ENCODE measurements at places on chromosomes 1 and 21.
A peak's percentile ranks its signal among the peaks of the same experiment; 100 is the strongest.

DNA sequence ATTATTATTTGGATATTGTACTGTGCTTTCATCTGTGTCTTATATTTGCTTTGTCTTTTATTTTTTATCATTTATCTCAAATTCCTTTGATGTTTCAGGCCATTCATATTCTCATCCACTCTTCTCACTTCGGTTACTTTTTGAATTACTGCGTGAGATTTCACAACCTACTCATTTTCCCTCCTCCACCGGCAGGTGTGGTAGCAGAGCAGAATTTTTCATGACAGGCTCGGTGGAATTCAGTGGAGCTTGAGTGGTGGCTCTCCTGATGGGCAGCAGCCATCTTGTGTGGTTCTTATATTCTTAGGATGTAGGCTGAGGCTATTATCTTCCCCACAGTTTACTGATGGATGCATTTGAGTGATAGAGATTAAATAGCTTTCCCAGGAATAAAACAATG, 92.3 kb upstream of the IVNS1ABP start:
- DNase-seq = no peak

GRCh38 chr21:41656946-41657525, 109.8 kb downstream of the RIPK4 start:
- DNase-seq = no peak

GRCh38 chr1:175208773-175209492, 16.4 kb upstream of the KIAA0040 start:
- DNase-seq = no peak

GRCh38 chr1:116242741-116243140, 130.3 kb upstream of the ATP1A1 start:
- DNase-seq = no peak

DNA sequence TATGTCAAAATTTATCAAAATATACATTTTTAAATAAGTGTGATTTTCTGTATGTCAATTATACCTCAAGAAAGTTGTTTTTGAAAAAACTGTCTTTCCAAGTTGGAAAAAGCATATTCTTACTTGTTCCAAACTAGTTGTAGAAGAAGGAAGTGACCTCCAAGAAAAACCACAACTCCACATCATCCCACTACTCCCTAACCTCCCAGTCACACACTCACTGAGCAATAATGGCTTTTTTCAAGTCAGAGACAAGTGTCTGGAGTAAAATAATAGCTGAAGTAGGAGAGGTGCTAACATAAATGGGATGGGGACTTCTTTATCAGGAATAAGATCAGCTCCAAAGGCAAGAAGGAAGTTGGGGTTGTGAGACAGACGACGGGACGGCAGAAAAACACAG, 13.4 kb downstream of the EPRS1 start:
- DNase-seq = no peak

GRCh38 chr1:198153804-198154203, 3.0 kb upstream of the NEK7 start:
- DNase-seq = no peak

DNA sequence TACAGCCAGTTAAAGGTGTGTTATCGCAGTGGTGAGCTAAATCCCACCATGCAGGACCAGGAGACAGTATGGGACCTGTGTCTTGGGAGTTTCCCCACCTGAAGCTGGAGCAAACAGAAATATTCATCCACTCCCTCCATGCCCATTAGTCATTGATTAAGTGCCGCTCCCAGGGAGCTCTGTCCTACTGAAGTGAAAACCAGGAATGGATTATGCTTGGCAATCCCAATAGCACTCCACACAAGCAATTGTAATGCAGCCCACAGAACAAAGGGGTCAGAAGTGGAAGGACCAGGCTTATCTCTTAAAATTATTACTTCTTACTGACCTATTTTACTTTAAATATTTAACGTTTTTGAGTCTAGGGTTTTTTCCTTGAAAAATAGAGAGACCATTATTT, 1005.4 kb downstream of the ADGRL2 start:
- DNase-seq = no peak

DNA sequence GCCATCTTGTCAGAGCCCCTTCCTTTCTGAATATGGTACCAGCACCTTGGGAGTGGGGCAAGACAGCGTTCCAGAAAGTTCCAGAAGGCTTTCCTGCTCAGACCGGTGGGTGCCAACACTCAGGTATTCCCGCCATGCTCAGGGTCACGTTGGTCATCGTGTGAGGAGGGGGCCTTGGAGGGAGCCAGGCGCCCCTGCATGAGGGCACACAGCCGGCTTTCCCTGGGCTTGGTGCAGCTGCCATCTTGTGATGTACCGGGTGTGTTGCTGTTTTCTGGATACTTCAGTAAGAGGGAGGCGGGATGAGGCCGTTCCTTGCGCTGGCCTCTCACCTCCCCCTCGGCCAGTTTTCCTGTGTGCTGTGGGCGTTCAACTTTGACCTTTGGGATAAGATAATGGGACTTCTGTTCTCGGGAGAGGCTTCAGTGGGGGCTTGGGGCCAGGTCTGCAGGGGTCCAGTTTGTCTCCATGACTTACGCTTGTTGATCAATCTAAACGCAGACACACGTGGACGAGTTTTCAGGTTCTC, 69.7 kb downstream of the PRDM16 start:
- no peak for DNase-seq

GRCh38 chr1:203473781-203474305, 1.8 kb upstream of the PRELP start:
- no peak for DNase-seq

DNA sequence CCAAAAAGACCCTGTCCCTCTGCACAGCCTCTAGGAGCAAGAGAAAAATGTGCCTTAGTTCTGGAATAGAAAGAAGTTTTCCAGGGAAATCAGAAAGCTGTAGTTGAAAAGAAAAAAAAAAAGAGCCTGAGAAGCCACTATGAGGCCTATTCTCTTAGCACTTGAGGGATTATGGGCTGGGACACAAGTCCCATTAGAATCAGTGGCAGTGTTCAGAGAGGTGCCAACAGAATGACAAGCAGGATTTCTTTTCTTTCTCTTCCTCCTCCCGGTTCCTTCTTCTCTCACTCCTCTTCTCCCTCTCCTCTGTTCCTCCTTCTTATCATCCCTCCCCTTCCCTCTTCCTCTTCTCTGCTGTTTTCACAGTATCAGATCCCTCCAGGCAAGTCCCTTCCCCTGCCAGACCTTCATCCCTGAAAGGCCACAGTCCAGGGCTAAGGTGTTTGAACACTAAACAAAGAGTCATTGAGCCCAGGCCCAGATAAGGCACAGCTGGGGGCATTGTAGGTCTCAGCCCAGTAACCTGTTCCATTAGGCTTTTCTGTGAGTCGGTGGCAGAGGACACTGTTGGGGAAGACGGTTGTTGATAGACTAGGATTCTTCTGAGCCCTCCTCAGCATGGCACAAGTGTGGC, 64.7 kb upstream of the LPGAT1 start:
- DNase-seq = no peak

- no peak for DNase-seq
Observed at GRCh38 chr1:15796086-15796462, 11.4 kb downstream of the UQCRHL start.

GRCh38 chr1:217911908-217912307, 280.8 kb downstream of the SPATA17 start:
- no peak for DNase-seq

DNA sequence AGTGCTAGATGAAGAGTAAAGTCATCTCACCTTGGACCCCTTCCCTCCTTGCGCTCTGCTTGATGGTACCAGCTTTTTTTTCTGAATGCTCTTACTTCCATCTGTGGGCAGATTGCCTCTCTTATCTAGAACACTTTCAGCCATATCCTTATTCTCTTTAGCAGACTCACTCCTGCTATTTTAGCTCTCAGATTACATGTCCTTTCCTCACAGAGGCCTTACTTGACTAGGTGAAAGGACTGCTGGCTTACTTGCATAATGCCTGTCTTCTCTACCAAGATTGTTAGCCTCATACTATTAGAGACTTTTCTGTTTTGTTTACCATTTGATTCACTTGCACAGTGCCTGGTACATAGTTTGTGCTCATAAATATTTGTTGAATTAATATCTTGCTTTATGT, 9.3 kb downstream of the IFI44 start:
- DNase-seq = no peak

DNA sequence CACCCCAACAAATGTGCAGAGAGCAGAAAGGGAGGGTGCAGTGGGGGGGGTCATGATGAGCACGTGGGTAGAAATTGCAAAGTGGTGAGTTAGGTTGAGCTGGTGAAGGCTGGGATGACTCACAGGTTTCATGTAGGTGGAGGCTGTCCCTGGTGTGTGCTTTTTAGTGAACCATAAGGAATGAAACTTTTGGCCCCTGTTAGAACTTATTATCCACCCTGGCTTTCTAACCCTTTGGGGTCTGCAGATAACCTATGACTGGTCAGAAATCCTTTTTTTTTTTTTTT, 46.9 kb downstream of the DOP1B start:
- peak; percentile 46 for DNase-seq

GRCh38 chr1:189036628-189037027, 1441.0 kb downstream of the BRINP3 start:
- no peak for DNase-seq

GRCh38 chr1:24276791-24277190, 42.4 kb upstream of the GRHL3 start:
- no peak for DNase-seq
